ENCODE measurements at places on chromosomes 11 and 22. TPM values are rescaled to one million over a fixed set of nuclear protein-coding genes. Genes with fewer than 3 reads are reported as not detected.
A peak's percentile ranks its signal among the peaks of the same experiment; 100 is the strongest.

DNA sequence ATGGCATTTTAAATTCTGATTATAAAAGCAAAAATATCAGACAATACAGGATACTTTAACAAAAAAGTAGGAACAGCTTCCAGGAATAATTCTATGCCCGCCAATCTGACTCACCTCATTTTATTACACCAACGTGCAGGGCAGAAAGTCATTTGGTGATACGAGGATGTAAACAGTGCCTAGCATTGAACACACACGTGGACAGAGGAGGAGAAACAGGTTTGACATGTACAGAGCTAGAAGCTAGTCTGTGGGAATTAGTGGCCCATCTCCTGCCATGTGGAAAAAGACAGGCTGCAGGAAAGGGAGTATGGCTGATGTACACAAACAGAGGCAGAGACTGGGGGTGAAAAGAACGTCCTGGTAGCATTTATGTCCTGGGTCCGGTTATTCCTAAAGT, 9.0 kb upstream of the SPINDOC start:
- no peak for DNase-seq

GRCh38 chr11:116420770-116421528, 351.8 kb downstream of the BUD13 start:
- peak; percentile 9 for DNase-seq

GRCh38 chr11:64078905-64079304, 43.2 kb downstream of the FLRT1 start:
- no peak for DNase-seq

GRCh38 chr22:27405672-27406388, 395.7 kb downstream of the MN1 start:
- peak; percentile 27 for DNase-seq

DNA sequence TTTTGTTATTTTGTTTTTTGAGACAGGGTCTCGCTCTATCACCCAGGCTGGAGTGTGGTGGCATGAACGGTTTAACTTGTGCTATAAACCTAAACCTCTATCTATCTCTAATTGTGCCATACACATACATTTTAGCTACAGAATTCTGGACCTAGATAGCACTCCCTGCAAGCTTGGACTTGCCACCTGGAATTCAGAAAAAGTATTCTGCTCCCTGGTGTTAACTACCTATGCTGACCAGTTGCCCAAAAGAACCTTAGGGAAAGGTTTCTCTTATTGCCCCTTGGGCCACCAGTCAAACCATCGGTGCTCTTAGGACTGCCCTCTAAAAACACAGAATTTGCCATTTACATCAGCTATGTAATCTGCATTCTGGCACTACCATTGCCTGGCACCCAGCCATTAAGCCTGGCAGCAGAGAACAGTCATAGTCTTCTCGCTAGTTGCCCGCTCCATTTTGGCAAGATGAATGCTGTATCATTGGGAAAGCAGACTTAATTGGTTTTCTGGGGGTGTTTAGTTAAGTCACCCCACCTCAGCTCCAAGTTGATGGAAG, 55.3 kb downstream of the ETS1 start:
- DNase-seq = no peak

- no peak for DNase-seq
These were observed 10.5 kb downstream of the TPST2 start for GRCh38 chr22:26579331-26579886.

- DNase-seq = no peak
These were observed 27.6 kb upstream of the EXPH5 start for GRCh38 chr11:108620958-108621772.

DNA sequence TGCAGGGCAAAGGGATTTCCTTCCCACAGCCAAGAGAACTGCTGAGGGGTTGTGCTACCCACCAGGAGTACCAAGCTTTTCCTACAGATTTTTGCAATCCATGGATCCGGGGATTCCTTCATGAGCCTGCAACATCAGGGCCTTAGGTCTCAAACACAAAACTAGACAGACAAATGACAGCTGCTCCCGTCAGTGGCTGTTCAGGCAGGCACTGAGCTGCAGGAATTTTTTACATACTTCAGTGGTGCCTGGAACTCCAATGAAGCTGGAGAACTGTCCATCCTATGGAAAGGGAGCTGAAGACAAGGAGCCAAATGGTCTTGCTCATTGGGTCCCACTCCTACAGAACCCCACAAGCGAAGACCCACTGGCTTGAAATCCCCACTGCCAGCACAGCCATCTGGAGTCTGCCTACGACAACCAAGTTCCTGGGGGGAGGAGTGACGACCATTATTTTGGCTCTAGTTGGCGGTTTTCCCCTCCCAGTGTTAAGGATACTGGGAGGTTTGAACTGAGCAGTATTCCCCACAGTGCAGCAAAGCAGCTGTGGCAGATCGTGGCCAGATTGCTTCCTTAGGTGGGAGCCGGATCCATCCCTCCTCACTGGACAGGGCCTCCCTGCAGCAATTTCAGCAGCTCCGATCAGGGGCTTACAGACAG, 157.7 kb upstream of the TMEM45B start:
- DNase-seq = no peak

GRCh38 chr22:26713823-26714449, 56.5 kb downstream of the MIAT start:
- DNase-seq = no peak

GRCh38 chr22:35629406-35630216, 12.5 kb upstream of the MB start:
- DNase-seq = peak; percentile 90

SSTR3 gene
- total RNA-seq = not detected

DNHD1 gene
- 1.2 TPM for total RNA-seq

KRTAP5-11 gene
- not detected for total RNA-seq

MEI1 gene
- total RNA-seq = not detected

HIC2 gene
- total RNA-seq = 0.62 TPM

Measured in H4 (cell line).